ENCODE measurements at places on chromosomes 12 and 14. TPM values are rescaled to one million over a fixed set of nuclear protein-coding genes. Genes with fewer than 3 reads are reported as not detected.

DNA sequence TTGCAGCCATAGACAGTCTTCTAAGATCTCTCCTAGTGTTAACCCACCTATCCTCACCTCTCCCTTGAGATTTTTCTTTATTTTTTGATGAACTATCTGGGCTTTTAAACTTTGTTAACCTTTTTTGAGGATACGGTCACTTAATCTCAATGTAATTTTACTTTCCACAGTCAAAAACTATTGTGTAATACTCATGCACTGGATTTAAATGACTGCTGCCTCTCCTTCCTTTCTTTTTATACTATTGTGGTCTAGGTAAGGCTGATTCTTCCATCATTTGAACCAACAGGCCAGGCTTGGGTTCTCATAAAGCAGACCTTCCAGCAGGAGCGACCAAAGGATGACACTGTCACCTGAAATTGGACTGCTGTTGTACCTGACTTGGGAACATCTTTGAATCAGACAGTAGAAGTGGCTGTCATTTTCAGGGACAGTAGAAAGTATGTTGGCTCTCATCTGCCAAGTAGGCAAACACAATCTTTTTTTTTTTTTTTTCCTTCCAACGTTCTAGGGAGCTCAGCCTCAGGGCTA, 689 bp upstream of the PDE3A start:
- peaks cover 3% of the 10 kb centered on the region for H3K27me3 ChIP-seq
- H3K4me3 ChIP-seq = peak overlapping the region; percentile 35
- no peaks in the 10 kb centered on the region for H3K36me3 ChIP-seq

- DNase-seq = no peak
- no peak overlapping the region for H3K27ac ChIP-seq
- no peaks in the 10 kb centered on the region for H3K36me3 ChIP-seq
- no peak overlapping the region for H3K4me3 ChIP-seq
These were observed 91.0 kb downstream of the VRK1 start for GRCh38 chr14:96888158-96888557.

DNA sequence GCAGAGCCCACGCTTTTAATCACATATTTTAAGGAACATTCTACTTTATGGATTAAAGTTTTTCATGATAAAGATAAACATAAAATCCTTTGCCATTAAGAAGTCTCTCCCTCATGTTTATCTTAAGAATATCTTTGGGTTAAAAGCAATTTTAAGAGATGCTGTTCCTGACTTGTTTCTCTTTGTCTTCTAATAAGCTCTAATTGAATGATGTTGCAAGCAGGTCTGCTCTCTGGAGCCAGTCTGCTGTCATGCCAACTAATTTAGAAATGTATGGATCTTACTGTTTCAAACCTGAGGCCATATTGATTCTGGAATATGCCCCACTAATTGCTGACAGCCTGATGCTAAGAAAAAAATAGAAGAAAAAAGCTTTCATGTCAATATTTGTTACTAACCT, 173.6 kb downstream of the TTC8 start:
- peaks cover 7% of the 10 kb centered on the region for H3K4me1 ChIP-seq
- no peak overlapping the region for H3K4me3 ChIP-seq
- DNase-seq = no peak
- no peak overlapping the region for H3K27ac ChIP-seq
- H3K27me3 ChIP-seq = no peaks in the 10 kb centered on the region

GRCh38 chr14:86296173-86296572, 766.2 kb downstream of the FLRT2 start:
- no peak overlapping the region for H3K4me3 ChIP-seq
- no peaks in the 10 kb centered on the region for H3K27me3 ChIP-seq
- no peak for DNase-seq
- no peak overlapping the region for H3K27ac ChIP-seq
- H3K36me3 ChIP-seq = no peaks in the 10 kb centered on the region

The RPL36AL gene
- 208 TPM for total RNA-seq

DNA sequence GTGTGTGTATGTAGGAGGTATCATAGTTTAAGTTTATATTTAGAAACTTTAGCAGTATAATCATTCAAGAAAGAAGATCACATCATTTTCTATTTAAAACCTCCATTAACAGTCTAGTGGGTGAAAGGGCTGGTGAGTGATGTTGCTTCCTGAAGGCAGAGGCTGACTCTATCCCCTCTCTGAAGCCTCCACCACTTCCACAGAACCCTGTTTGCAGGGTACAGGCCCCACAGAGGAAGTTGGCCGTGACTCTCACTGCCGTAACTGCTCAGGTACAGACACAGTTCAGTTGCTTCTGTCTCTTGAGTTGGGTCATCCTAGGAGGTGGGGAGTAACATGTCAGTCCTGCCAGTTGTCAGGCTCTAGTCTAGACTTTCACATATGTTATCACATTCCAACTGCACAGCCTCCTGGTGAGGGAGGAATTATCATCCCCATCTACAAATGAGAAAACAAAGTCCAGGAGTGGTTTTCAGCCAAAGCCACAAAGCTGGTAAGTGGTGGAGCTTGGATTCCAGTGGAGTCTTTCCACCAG, 31.5 kb downstream of the CFL2 start:
- no peak for DNase-seq
- H3K4me3 ChIP-seq = no peak overlapping the region
- no peaks in the 10 kb centered on the region for H3K27me3 ChIP-seq

GRCh38 chr14:104116288-104116755, 22.1 kb upstream of the KIF26A start:
- H3K27me3 ChIP-seq = peaks cover 14% of the 10 kb centered on the region
- peaks cover 15% of the 10 kb centered on the region for H3K4me1 ChIP-seq
- H3K4me3 ChIP-seq = peak overlapping the region; percentile 70
- no peaks in the 10 kb centered on the region for H3K36me3 ChIP-seq

The FIGNL2 gene
- total RNA-seq = 2.1 TPM

GRCh38 chr12:29041621-29042020, 107.5 kb upstream of the FAR2 start:
- DNase-seq = peak; percentile 59
- H3K4me1 ChIP-seq = peaks cover 40% of the 10 kb centered on the region
- H3K27ac ChIP-seq = peak overlapping the region; percentile 89
- H3K27me3 ChIP-seq = no peaks in the 10 kb centered on the region

DNA sequence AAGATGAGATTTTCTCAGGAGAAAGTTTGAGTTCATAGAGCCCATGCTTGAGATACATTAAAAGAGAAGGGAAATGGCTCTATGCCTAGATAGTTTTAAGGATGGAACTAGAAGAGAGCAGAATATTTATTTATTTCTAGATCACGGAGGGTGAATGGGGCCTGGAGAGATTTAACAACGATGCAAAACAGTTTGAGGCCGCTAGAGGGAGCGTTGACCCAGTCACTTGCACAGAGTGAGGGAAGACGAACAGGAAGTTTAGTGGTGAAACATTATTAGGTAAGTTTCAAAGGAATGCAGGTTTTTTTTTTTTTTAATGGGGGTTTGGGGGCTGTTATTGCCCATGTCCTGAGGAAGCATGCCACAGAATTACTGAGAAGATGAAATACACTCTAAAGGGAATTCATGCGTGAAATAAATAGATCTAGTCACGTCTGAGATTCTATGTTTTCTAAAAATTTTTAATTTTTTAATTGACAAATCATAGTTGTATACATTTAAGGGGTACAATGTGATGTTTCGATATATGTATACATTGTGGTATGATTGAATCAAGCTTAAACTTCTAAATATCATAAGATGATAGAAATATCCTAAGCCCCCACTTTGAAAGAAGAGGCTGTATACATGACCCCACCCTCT, 14.8 kb upstream of the PPP1R1A start:
- no peaks in the 10 kb centered on the region for H3K4me1 ChIP-seq
- peak; percentile 73 for DNase-seq
- H3K27ac ChIP-seq = no peak overlapping the region
- H3K4me3 ChIP-seq = no peak overlapping the region

- no peaks in the 10 kb centered on the region for H3K27me3 ChIP-seq
- H3K27ac ChIP-seq = peak overlapping the region; percentile 87
- peak; percentile 76 for DNase-seq
- peaks cover 62% of the 10 kb centered on the region for H3K4me1 ChIP-seq
These were observed 54.6 kb downstream of the NCOR2 start for GRCh38 chr12:124512667-124513296.

The CAPZA3 gene
- not detected for total RNA-seq

The OTOGL gene
- 0.44 TPM for total RNA-seq

Data from hepatocyte (in vitro differentiated cells).